ENCODE measurements at places on chromosomes 6 and 20. TPM values are rescaled to one million over a fixed set of nuclear protein-coding genes. Genes with fewer than 3 reads are reported as not detected.

Gene FILIP1
- total RNA-seq: not detected

Gene IRF4
- 417 TPM for total RNA-seq

GRCh38 chr20:39885975-39886649, 802.9 kb downstream of the MAFB start:
- DNase-seq: no peak

- no peak for DNase-seq
Observed at GRCh38 chr20:57840066-57840465, 130.3 kb upstream of the PMEPA1 start.

GRCh38 chr20:49380337-49380780, 102.1 kb downstream of the KCNB1 start:
- no peak for DNase-seq

GRCh38 chr6:148671085-148671484, 75.7 kb upstream of the UST start:
- DNase-seq: no peak

- DNase-seq: no peak
Observed at GRCh38 chr6:70289299-70289698, 13.6 kb downstream of the COL9A1 start.

GRCh38 chr6:16049168-16049567, 79.7 kb upstream of the MYLIP start:
- no peak for DNase-seq

- no peak for DNase-seq
Observed at GRCh38 chr20:3686867-3687321, 5.1 kb upstream of the ADAM33 start.

Gene ECT2L
- total RNA-seq: not detected

DNA sequence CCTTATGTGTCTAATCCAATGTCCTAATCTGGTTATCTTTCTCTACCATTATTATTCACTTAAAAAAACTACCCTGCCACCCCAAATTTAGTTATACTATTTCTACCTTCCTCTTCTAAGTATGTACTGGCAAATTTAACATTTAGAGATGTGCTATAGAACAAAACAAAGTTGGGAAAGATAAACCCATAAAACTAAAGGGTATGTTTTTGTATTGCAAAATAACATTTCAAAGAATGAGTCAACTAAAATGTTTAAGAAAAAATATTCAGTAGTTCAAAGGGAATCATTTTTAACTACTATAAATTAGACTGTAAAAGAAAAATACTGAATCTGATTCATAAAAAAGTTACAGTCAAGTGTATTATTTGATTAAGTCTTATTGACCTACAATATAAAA, 103.0 kb downstream of the LMBRD1 start:
- DNase-seq: no peak

DNA sequence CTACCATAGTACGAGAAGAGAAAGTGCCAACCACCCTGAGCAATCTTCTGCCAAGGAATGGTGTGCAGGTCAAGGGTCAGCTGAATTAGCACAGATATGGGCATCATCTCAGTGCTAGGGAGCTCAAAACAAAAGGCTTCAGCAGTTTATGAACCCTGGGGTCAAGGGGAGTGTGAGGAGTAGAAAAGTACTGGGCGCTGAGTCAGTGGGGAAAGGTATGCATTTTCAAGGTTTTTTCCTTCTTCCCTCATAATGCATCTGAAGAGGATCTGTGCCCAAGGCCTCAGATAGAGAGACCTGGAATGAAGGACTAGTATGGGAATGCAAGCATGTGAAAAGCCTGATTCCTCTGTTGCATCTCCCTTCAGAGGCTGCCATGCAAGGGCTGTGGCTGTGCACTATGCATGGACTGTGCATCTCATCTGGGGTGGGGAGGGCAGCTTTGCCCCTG, 81.7 kb downstream of the PERP start:
- DNase-seq: no peak

- no peak for DNase-seq
Observed at GRCh38 chr20:62405981-62406513, 1.0 kb downstream of the CABLES2 start.

- no peak for DNase-seq
Observed at GRCh38 chr20:58877976-58878360, 25.5 kb downstream of the GNAS start.

GRCh38 chr6:27892649-27893058, 19.5 kb downstream of the OR2B2 start:
- DNase-seq: peak; percentile 76

DNA sequence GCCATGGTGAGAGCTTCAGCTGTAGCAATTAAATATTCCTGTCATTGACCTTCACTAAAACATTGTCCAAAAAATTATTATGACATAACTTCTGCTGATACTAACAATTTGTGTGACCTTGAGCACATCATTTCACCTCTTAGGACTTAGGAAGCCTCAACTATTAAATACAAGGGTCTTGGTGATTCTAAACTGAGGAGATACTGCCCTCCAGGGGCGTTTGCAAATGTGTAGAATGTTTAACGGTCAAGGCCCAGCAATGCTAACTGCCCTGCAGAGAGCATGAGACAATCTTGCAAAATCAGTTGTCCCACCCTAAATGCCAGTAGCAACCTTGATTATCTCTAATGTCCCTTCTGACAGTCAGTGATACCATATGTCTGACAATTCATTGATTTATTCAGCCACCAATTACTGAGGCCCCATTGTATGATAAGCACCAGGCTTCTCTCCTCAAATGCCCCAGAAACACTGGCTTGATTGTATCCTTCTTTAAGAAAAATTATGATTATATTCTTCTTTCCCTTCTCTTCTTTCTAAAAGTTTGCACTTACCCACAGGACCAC, 284.1 kb upstream of the PLN start:
- no peak for DNase-seq

Gene OR2B6
- not detected for total RNA-seq

DNA sequence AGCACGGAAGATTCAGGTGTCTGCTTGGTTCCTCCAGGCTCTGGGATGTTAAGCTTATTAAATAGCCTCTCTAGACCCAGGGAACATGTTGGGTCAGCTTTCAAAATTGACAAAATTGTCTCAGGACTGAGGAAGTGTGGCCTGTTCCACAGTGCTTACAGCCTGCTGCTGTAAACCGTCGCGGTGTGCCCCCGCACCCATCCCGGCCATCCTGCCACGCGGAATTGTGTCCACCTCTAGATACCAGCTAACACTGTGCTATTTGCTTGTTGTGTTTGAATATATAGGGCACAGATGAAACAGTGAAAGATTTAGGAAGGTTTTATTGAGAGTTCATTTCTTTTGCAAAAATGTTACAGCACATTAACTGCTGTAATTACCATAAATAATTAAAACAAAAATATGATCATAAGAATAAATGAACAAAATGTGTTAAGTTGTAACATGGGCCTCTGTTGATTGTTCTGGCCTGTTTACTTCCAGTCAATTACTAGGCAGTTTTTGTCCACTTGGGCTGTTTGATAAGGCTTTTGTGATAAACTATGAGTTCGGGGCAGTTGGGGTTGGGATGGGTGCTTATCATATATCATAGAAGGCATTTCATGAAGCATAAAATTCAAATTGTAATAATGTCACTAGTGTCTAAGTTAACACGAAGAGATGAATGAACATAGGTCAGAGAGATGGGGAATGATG, 77.4 kb downstream of the ARID1B start:
- no peak for DNase-seq

- DNase-seq: no peak
Observed at GRCh38 chr6:116364321-116364720, 6.4 kb upstream of the DSE start.

DNA sequence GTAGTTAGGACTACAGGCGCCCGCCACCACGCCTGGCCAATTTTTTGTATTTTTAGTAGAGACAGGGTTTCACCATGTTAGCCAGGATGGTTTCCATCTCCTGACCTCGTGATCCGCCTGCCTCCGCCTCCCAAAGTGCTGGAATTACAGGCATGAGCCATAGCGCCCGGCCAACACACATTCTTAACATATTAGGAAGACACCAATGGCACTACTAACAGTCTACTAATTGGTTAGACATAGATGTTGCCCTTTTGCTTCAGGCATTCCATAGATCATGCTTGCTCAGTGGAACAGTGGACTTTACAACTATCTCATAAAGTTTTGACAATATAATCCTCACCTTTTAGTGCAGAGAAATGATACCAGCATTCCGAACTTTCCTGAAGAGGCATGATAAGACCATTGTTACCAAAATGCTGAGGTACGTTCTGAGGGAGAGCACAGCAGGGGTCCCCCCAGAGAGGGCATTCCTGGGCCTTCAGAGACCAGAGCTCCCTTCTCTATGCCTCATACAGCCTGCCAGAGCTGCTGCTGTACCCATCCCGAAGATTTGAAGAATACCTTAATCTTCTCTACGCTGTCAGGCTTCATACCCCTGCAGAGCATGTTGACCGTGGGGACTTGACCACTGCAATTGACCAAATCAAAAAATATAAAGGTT, 89.4 kb downstream of the ECT2L start:
- DNase-seq: no peak

DNA sequence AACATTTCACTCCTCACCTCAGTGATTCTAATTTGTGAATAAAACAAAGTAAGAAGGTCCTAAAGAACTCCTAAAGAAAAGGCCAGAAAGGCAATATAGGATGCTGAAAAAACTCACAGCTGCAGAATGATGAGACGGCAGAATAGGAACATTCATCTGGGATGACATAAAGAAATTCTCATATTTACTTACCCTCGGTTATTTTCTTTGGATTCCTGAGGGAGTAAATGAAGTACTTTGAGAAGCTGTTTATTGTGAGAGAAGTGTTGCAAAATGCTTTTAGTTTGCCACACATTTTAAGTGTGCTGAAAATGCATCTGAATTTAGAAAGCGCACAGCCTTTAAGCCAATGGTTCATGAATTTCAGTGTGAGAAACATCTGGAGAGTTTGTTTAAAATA, 35.7 kb upstream of the RBL1 start:
- no peak for DNase-seq

Gene TSBP1
- not detected for total RNA-seq

GRCh38 chr20:58930496-58930895, 50.6 kb upstream of the NELFCD start:
- DNase-seq: no peak

GRCh38 chr6:19864285-19864684, 27.1 kb downstream of the ID4 start:
- no peak for DNase-seq
